Hematopoietic multipotent progenitor cell treated with erythropoietin and hydrocortisone succinate and interleukin-3 and kit ligand, for 8 days (in vitro differentiated cells): ENCODE measurements at places on chromosomes 12 and 14.

GRCh38 chr14:75315144-75315543 lies 36.5 kb downstream of the FOS start:
- peak; percentile 55 for DNase-seq

DNA sequence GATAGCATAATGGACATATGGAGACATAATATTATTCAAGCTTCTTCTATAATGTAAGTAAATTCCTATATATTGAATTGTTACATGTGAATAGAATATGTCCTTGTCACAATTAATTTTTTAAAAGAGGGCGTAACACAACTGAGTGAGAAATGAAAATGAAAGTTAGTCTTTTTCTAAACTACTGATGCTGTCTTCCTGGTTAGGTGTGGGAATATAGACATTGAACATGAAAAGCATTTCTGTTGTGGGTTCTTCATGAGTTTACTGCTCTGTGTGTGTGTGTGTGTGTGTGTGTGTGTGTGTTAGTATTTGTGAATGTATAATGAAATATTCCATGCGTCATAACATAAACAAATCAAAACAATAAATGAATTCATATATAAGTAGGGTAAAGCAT lies 40.5 kb upstream of the RTL1 start:
- no peak for DNase-seq

DNA sequence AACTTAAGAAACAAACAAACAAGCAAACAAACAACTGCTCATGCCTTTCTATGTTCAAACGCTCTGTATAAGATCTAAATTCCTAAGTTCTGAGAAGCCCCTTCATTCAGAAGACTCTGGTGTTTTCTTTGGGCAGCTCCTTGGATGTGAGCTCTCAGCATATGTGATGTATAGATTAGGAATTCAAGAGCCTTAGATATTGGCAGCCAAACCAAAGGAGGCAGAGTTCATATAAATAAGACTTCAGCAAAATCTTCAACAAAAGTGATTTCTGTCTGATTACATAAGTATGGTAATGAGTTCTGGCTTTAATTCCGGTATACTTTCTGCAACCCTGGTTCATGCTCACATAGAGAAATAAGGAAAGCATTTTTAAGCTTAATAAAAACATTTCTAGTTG lies 145.6 kb downstream of the DYRK2 start:
- no peak for DNase-seq

DNA sequence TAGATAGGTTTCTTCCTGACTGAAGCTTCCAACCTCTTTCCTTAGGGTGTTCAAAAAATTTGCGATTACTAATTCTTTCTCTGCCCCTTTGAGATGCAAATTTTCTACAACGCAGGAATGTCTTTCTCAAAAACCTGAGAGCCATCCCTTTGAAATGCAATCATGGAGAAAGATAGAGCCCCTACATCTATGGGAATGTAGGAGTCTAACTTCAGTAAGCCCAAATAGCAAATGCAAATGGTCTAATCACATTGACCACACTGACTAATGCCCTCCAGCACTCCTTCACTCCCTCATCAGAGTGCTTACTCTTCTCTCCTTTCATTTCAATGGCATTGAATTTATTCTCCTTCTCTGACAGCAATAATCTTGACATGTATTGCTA lies 107.1 kb downstream of the SLC6A15 start:
- no peak for DNase-seq

GRCh38 chr12:93894391-93895088 lies 217.4 kb downstream of the CRADD start:
- no peak for DNase-seq

GRCh38 chr12:119512772-119513497 lies 80.6 kb upstream of the TMEM233 start:
- peak; percentile 16 for DNase-seq

- no peak for DNase-seq
Measured at GRCh38 chr12:132323171-132324010, 6.0 kb downstream of the GALNT9 start.

DNA sequence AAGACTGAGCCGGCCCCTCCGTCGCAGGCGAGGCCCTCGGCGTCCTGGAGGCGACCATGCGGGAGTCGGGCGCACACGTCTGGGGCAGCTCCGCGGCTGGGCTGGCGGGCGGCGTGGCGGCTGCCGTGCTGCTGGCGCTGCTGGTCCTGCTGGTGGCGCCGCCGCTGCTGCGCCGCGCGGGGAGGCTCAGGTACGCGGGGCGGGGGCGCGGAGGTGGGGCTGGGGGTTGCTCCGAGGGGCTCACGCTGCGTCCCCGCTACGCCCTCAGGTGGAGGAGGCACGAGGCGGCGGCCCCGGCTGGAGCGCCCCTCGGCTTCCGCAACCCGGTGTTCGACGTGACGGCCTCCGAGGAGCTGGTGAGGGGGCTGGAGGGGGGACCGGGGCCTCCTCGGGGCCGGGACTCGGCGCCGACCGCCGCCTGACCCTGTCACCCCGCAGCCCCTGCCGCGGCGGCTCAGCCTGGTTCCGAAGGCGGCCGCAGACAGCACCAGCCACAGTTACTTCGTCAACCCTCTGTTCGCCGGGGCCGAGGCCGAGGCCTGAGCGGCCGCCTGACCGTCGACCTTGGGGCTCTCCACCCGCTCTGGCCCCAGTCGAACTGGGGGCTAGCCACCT lies 7.8 kb downstream of the AMN start:
- no peak for DNase-seq

DNA sequence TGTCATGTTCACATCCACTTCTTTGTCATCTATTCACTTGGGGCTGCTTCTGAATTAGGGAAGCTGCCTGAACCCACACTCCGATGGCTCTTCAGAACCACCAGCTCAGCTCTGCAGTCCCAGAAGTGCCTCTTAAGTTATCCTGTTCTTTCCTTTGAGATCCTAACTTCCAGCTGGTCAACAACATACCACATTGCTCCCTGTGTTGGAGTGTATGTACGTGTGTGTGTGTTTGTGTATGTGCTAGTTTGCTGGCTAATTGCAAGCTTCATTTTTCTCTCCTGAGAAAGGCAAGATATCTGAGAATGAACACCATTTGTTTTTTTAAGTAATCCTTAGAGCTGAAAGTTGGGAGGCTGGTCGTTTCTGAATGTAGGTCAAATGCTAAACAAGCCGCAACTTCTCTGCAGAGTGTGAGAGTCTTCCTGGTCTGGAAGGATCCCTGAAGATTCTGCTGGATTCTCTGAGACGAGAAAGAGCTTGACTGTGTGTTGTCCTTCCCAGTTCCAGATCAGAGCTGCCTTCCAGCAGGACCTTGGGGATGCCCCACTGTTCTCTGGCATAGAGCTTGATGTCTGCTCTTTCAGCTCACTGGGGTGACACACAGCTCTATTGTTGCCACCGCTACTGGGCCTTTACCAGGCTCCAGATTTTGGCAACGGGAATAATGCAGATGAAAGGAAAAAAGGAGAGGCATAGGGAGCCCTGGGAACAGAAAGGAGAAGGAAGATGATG lies 839 bp downstream of the GSG1 start:
- no peak for DNase-seq

DNA sequence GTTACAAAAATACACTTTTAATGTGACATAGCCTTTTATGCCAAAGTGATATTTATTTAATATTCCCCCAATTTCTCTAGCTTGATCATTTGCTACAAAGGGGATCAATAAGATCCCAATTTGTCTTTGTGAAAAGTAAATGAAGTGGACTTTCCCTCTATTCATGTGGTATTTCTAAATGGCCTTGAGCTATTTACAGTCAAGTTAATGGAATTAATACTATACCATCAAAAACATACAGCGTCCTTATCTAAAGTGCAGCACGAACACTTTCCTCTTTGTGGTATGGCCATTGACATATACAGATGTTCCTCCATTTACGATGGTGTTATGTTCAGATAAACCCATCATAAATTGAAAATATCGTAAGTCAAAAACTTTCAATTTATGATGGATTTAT lies 23.2 kb downstream of the CFL2 start:
- no peak for DNase-seq

DNA sequence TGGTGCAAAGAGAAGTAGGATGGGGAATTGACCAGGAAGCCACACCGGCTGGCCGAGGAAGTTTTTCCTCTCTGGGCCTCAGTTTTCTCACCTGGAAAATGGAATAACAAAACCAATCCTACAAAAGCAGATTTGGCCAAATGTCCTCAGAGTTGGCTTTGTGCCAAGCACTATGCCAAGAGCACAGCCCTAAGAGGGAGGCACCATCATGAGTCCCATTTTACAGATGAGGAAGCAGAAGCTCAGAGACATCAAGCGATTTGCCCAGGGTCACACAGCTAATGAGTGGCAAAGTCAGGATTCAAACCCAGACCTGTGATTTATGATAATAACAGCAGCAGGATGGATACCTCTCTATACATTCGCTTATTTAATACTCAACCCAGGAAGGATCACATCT lies 27.3 kb downstream of the RASAL1 start:
- no peak for DNase-seq

DNA sequence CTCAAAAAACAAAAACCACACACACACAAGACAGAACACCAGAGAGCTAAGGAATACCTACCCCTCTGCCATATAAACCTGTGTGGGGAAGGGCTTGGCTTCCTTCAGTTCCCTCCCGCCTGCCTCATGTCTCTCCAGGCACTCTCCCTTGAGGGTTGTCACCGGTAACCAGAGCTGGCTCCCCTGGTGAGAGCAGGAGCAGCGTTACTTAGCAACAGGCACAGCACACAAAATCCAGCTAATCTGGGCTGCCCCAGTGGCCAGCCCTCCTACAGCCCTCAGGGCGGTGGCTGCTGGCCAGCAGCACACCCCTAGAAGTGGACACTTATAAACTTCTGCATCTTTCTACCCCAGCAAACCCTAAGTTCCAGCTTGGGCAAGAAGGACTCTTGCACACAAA lies 21.6 kb upstream of the NR4A1 start:
- DNase-seq, result no peak

DNA sequence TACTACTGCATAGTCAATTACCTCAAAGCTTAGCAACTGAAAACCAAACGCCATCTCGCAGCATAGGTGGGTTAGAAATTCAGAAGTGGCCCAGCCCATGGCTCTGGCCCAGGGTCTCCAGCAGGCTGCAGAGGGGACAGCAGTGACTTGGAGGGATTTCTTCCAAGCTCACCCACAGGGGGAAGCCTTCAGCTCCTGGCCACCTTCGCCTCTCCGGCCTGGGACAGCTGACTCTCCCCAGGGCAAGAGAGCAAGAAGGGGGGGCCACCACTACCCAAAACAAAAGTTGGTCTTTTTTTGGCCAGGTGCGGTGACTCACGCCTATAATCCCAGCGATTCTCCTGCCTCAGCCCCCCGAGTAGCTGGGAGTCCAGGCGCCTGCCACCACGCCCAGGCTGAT lies 32.2 kb upstream of the ANKRD9 start:
- no peak for DNase-seq

GRCh38 chr12:131491155-131491554 lies 219.7 kb upstream of the SFSWAP start:
- DNase-seq, result no peak

DNA sequence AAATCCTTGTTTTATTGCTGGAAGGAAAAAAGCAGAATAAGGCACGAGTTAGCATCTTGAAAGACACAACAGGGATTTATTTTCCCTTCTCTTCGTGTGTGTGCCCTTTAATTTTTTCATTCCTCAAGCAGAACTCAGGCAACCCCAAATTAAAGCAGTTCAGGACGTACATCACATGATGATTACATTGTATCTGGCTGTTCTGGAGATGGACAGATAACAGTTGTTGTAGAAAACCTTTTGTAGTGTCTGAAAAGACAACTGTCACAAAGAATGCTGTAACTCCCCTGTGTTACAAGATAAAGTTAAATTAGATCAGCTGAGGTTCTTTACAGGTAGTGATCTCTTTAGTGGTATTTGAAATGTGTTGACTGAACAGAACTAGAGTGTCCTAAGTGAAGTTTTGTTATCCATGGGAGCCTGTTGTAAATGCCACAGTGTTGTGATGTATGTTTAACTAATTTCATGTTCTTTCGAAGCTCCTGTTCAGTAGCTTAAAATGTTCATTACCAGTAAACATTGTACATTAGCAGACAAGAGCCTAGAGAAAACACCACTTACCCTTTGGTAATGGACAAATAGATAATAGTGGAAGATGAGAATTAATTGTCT lies 58.5 kb downstream of the TMTC2 start:
- no peak for DNase-seq

DNA sequence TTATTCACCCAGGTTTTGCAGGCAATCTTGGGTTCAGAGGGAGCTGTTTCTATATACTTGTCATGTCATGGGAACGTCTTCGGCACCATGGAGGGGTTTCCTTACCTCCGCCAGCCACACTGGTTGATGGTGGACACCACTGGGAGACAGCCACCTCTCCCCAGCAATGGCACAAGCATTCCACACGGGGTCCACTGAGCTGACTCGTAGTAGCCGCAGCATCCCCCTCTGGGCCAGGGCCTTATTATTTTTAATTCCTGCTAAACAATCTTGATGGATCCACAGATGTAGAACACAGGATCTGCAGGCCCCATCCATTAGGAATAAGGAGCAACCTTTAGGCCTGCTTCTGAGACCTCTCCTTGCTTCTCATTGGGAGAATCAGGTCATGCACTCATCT lies 132.9 kb downstream of the DICER1 start:
- DNase-seq, result no peak

DNA sequence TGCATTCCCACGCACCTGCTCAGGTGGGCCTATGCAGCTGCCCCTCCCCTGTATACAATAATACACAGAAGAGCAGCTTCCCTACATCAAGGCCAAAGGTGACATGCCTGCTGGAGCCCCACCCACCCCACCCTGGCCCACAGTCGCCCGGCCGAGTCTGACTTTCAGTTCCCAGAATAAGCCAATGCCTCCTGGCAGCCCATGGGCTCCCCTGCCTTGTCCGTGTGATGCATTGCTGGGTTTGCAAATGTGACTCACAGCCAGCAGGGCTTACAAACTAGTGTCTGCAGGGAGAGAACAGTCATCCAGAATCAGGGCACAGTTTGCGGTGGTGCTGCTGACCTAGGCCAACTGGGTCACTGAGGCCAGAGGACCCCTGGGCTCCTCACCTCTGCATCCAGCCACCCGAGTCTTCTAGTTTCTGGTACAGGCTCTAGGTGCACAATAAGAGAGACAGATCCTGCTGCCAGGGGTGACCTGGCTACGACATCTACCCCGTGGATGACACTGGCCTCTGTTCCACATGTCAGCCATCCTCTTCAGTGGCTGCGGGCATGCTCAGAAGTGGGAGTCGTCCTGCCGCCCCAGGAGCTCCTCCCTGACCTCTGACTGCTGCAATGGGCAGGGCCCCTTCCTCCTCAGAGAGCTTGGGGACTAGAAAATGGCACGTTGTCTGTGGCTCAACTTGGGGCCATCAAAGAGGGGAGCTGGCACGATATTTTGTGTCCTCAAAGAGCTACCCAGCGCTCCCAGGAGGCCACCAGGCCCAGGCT lies 84.5 kb downstream of the CHGA start:
- no peak for DNase-seq

DNA sequence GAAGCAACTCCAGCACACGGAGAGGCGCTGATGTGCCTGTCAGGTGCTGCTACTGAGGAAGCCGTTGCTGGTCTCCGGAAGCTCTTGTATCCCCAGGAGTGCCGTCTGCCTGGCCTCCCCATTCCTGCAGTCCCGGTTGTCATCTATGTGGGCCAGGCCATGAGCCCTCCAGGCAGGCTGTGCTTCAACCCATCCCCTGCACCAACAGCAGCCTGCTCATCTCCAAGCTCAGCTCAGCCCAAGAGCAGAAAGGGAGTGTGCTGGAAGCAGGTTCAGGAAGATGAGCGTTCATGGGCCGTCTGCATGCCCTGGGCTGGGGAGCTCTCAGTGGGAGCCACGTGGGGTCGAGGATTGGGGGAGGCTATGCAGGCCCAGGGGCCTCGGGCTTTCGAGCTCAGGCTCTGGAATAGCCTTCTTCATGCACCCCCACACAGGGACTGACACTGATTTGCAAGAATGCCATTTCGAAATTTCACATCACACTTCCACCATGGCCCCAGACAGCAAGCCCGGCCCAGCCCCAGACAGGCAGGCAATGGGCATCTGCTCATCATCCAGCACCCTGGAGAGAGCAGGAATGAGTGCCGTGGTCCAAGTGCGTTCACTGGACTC lies 164.5 kb downstream of the KIF26A start:
- DNase-seq, result no peak
